CD4-positive, alpha-beta T cell treated with Interleukin-15 for 4 hours (primary cell): ENCODE measurements at places on chromosomes 1 and 21.

DNA sequence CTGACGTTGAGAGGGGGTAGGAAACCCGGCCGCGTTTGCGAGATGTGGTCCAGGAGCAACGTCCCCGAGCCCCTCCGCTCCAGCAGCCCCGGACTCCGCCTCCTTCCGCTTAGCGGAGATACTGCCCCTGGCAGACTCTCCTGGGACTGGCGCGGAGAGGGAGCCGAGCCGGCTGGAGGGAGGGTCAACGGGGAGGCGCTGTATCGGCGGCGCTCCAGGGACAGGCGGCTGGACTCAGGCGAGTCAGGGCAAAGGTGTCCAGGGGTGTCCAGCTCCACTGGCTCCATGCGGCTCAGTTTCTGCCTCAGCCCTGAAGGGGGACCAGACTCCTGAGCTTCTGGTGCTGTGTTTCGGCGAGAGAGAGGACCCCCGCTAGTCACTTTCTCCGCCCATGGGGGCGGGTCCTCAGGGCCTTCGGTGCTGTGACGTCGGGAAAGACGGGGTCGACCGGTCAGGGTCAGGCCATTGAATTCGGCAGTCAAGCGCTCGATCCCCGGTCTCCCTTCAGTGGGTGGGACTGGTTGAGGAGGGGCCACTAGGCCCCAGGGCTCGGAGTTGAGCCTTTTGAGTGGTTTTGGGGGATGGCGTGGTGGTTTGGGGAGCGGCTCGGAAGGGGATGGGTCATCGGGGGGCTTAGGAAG lies 2.8 kb upstream of the LIX1L start:
- no peak for DNase-seq

DNA sequence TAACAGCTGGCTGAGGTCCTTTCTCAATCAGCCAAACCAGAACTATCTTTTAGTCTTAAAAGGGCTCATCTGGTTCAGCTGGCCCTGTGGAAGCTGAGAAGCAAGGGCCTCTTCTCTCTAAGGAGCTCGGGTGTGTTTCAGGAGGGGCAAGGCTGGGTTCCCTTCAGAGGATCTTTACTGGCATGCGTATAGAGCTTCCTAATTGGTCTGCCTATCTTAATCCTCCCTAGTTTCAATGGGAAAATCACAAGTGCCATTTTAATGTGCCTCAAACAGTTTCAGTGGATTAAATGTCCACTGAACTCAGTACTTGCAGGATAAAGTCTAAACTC lies 81.5 kb upstream of the LBR start:
- no peak for DNase-seq

DNA sequence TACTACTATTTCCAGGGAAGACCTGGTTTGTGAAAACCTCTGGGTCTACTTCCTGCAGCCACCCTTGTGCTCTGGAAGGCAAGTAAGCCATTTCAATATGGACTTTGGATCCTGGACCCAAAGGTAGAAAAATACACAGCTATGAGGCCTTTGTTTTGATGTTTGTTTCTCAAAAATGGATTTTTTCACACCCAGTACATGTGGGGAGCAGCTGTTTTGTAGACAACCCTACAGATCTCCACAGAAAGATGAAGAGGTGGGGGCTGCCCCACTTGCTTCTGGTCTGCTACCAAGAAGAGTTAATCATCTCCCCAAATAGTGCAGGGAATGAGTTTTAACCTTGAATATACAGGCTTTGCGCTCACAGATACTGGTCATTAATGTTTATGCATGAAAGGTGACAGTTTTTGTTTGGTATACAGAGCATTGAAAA lies 29.2 kb downstream of the ZNF281 start:
- no peak for DNase-seq

GRCh38 chr1:158830904-158831507 lies at the start of gene MNDA:
MNDA (plus strand) TSS chr1:158831351; CDS start chr1:158842154, 10,803 bp downstream.
- no peak for DNase-seq

DNA sequence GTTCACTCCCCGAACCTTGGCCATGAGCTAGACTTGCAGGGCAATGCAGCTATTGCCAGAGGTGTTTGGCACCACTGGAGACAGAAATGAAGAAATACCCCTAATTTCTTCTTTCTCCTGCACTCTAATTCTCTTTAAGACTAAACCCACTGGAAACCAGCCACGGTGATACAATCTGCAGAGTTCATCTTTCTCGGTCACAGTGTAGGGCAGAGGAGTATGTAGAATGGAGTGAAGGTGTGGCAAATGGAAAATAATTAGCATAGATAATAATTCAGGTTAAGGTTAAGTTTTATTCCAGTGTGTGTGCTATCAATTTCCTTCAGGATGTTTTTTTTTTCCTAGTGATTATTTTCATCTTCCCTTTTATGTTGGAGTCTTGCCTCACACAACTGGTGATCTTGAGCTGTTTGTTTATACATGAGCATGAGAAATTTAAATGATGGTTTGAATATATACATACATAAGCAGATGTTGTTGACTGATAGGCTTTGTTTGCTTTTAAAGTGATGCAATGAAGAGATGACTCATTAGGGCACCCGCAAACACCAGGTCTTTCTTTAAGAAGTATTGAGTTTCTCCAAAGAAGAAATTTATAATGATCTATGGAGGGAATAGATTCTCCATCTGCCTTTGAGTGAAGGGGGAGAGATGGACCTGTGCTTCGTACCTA lies 81.9 kb downstream of the SPATA17 start:
- no peak for DNase-seq

- no peak for DNase-seq
These were observed at the start of gene YOD1 for GRCh38 chr1:207051191-207051943. YOD1 (minus strand) TSS chr1:207051208; CDS start chr1:207051030, 178 bp downstream.

- peak; percentile 16 for DNase-seq
These were observed 82.8 kb downstream of the TRIM33 start for GRCh38 chr1:114428083-114428754.

GRCh38 chr1:234562334-234562733 lies 47.6 kb downstream of the IRF2BP2 start:
- DNase-seq: no peak

DNA sequence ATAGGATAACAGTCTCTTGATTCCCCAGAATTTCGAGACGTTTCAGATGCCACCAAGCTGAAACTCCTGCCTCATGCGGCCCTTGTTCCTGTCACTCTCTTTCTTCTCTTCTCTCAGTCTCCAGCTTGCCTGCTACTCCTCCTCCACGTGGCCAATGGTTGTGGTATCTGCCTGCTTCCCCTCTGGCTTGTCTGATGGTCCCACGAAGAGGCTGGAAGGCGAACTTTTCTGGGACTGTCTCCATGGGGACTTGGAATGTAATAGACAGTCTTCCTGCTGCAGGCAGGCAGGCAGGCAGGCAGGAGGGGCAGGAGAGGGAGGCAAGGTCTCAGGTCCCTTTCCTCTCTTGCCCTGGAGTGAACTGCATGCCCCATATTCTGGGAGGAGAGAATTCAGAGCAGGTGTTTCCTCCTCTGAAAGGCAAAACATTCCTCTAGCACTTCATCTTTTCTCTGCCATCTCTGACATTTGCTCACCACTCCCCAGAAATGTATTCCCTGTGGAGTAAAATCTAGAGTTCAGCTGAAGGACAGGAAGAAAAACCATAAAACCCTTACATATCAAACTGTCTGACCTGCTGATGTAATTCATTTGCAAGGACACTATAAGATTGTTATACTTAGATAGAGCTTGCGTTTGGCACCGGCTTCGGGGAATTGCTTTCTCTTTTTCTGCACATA lies 64.1 kb upstream of the GNG12 start:
- DNase-seq: no peak

DNA sequence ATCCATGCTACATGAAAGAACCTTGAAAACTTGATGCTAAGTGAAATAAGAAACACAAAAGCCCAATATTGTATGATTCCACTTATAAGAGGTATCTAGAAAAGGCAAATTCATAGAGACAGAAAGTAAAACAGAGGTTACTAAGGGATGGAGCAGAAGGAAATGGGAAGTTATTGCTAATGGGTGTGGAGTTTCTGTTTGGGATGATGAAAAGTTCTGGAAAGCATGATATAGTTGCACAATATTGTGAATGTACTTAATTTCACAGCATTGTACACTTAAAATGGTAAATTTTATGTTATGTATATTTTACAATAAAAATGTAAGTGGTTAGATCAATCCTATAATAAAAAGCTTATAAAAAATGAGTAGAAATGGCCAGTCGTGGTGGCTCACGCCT lies 1.6 kb upstream of the NECAP2 start:
- no peak for DNase-seq

- DNase-seq: no peak
These were observed 43.6 kb upstream of the CCDC190 start for GRCh38 chr1:162904579-162904978.

GRCh38 chr21:31203431-31204054 lies 140.5 kb downstream of the TIAM1 start:
- DNase-seq: no peak

- no peak for DNase-seq
These were observed 91.3 kb upstream of the COA6 start for GRCh38 chr1:234281826-234282489.

- no peak for DNase-seq
These were observed 9.3 kb upstream of the SERBP1 start for GRCh38 chr1:67439277-67440029.

DNA sequence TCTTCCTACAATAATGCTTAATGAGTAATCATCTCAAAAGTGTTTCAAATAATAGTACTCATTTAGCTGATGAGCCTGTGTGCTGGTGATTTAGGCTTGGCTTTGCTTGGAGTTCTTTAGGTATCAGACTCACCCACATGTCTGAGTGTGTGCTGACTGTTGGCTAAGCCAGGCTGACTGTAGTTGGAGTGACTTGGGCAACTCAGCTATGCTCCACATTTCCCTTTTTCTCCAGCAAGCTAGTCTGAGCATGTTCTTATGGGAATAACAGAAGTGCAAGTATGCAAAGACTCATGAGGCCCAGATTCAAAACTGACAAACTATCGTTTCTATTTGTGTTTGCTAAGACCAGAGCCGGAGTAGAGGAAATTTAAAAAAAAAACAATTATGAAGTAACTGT lies 99.0 kb upstream of the ADGRL4 start:
- DNase-seq: no peak

DNA sequence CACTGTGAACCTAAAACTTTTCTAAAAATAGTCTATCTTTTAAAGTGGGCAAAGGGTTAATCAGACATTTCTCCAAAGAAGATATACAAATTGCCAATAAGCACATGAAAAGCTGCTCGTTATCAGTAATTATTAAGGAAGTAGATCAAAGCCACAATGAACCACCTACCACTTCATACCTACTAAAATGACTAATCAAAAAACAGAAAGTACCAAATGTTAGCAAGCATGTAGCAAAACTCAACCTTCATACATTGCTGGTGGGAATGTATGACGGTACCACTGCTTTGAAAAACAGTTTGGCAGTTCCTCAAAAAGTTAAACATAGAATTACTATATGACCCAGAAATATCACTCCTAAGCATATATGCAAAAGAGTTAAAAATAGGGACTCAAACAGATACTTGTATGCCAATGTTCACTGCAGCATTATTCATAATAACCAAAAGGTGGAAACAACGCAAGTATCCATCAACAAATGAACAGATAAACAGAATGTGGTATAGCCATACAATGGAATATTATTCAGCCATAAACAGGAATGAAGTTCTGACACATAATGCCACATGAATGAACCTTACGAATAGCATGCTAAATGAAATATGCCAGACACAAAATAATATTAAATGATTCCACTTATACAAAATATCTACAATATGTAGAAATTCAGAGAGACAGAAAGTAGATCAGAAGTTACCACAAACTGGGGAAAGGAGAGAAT lies 21.1 kb downstream of the CDC42BPA start:
- no peak for DNase-seq

GRCh38 chr1:98203466-98203865 lies 282.6 kb upstream of the DPYD start:
- DNase-seq: no peak

DNA sequence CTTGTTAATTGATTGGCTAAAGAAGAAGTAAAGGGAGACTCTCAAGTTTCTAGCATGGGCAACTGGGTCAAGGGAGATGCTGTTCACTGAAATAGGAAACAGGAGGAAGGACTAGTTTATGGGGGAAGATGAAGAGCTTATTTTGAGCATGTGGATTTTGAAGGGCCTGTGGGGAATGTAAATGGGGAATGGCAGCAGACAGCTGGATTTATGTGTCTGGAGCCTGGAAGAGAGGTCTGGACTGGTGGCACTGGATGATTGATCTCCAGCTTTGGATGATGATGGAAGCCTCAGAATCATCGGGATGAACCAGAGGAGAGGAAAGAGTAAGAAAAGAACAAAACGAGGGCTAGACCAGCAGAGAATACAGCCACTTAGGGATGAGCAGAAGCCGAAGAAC lies 54.9 kb upstream of the ENAH start:
- no peak for DNase-seq

GRCh38 chr1:9278116-9278515 lies 14.6 kb upstream of the SPSB1 start:
- no peak for DNase-seq

DNA sequence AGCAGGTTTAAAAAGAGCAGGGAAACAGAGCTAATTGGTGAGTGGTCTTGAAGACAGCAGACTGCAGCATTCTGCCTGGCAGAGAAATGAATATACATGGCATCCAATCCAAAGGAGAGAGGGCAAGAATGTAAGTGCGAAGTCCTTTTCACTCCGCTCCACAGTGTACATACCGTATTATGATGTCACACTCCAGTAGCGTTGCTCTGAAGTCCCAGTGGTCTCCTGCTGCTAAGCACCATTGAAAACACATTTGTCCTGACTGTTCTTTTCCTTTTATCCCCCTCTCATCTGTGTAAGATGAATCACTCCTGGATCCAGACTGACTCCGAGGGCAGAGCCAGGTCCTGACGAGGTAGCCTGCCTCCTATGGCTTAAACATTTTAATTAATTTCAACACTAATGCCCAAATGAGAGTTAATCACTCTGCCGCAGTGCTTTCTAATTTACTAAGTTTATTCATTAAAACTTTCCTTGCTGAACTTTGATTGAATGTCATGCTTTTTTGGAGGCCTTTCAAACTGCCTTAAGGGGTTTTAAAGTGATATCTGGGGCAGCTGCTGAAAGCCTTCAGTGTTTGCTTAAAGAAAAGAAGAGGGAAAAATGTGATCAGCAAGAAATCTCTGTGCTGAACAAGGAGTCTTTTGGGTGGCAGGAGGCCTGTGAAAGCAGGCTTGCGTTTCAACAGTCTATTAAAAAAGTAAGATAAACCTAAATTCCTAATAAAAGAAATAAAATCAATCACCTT lies 227.2 kb downstream of the ATG4C start:
- no peak for DNase-seq

- DNase-seq: no peak
These were observed 19.5 kb upstream of the PWP2 start for GRCh38 chr21:44087426-44088400.

DNA sequence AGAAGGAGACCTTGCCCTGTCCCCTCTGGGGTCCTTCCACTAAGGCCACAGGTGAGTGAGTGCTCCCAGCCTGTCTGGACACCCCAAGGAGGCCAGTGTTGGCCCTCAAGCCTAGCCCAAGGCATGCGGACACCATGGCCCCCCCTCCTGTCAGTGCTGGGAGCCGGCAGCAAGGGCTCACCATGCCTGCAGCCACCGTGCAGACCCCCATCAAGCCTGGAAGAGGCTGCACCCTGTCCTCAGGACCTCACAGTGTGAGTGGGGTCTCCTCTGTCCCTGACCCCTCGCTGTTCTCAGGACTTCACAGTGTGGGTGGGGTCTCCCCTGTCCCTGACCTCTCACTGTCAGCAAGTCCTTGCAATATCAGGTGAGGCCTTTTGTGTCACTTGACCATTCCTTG lies 33.2 kb upstream of the PRSS38 start:
- no peak for DNase-seq
